ENCODE measurements at places on chromosomes 2 and 18.

DNA sequence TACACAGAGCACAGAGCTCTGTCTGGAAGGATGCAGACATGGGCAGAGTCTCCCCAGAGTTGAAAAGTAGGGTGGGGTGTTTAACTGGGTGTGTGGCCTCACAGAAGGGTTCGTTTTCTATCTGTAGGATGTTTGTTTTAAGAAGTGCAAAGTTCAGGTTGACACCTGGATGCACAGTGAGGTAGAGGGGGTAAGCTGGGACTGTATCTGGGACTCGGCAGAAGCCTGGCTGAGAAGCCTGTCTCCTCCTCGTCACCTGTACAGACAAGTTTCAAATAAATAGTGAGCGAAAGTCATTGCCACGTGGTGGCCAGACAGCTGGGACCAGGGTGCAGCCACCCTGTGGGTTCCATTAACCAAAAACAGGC lies 145.9 kb downstream of the KLHL29 start:
- DNase-seq, result no peak

DNA sequence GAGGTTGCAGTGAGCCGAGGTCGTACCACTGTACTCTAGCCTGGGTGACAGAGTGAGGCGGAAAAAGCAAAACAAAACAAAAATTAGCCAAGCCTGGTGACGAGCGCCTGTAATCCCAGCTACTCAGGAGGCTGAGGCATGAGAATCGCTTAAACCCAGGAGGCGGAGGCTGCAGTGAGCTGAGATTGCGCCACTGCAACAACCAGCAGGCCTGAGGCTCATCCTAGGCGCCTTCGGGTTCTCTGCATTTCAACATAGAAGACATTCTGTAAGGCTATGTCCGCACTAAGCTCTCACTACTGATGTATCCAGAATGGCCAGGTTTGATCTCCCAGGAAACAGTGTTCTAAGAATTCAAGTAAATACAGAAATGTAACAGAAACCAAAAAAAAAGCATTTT lies 23.5 kb downstream of the PTPN2 start:
- no peak for DNase-seq

DNA sequence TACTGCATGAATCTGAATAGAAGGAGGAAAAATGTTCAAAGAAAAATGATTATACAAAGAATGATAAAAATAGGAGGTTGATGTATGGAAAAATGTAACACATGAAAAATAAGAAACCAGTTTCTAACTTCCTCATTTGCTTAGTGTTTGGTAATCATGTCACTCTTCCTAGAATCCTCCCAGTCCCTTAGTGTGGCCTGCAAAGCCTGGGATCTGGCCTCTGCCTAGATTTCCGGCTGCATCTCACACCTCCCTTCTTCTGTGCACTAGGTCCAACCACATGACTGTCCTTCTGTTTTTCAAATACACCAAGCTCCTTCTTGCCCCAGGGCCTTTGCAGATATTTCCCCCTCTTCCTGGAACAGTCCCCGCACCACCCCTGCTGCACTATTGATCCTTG lies 76.8 kb upstream of the RBMS1 start:
- DNase-seq, result no peak

- DNase-seq, result no peak
Measured at GRCh38 chr2:235701206-235701981, 207.6 kb downstream of the AGAP1 start.

DNA sequence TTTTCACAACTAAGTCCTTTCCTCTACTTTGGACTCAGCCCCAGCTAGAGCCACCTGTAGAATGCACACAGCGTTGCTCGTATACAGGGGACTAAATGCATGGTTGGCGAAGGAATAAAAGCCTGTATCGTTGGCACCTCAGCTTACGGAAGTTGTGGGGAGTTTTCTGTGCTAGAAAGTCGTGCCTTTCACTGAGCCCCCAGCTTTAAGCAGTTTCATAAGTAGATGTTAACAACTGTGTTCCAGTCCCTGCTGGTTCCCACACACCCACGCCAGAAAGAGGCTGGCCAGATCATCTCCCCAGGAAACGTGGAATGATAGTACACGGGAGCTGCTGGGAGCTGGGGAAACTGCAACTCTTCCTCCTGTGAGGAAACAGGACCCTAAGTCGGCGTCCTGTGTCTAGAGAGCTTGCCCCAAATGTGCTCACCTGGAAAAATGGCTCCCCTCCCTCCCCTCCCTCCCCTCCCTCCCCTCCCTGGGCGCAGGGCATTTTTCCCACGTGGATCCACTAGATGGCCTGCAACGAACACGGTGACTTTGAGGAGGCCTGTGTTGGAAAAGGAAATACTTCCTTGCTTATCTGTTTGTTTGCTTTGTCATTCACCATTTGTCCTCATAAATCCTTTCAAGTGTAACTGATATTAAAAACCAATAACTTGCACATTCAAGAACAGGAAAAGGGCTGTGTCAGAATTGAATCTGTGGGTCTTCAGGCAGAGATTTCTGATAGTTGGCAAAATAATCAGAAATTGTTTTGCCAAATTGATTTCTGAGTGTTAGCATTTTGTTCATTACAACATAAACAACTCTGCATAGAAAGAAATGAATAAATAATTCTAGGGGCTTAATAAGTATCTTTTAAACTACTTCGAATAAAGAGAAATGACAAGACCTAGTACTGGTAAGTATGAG lies 43.9 kb upstream of the RFX8 start:
- DNase-seq, result no peak

Measured in stimulated activated CD8-positive, alpha-beta memory T cell treated with anti-CD3 and anti-CD28 coated beads, Interleukin-4, amount 100 ng/mL, for 4 hours (primary cell).